ENCODE measurements at places on chromosomes 3 and 15.

- no peak for DNase-seq
Measured at GRCh38 chr3:17357035-17357710, 385.3 kb downstream of the TBC1D5 start.

DNA sequence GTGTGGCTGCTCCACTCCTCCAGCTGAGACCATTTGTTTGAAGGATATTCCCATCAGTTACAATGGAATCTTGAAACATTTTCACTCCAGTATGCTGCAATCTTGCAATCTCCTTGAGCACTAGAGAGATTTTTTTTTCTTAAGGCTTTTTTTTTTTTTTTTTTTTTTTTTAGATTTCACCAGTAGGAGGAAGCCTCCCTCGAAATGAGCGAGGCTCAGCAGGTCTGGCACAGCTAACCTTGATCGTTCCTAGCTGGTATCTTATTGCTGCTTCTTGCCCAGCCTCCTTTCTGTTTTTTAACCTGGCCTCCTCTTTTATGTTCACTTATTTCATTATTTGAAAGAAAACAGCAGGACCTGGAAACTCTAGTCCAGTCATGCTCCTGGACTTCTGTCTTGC, 48.1 kb downstream of the RAP2B start:
- no peak for DNase-seq

GRCh38 chr3:113006359-113007056, 15.7 kb downstream of the GTPBP8 start:
- DNase-seq = no peak

DNA sequence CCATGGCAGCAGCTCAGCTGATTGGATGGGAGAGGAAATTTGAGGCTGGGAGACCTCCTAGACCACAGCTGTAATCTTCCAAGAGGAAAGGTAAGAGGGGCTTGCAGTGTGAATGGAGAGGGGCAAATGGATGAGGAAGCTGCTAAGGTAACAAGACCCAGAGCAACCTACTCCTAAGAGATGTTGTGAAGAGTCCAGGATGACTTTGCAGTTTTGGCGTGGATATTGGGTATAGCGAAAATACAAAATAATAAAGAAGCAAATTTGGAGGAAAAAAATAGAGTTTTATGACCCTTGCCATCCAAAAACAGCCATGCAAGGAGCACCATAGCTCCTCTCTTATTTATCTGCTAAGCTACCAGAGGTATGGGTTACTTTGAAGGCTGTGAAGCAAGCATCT, 186.6 kb downstream of the GREM1 start:
- no peak for DNase-seq

DNA sequence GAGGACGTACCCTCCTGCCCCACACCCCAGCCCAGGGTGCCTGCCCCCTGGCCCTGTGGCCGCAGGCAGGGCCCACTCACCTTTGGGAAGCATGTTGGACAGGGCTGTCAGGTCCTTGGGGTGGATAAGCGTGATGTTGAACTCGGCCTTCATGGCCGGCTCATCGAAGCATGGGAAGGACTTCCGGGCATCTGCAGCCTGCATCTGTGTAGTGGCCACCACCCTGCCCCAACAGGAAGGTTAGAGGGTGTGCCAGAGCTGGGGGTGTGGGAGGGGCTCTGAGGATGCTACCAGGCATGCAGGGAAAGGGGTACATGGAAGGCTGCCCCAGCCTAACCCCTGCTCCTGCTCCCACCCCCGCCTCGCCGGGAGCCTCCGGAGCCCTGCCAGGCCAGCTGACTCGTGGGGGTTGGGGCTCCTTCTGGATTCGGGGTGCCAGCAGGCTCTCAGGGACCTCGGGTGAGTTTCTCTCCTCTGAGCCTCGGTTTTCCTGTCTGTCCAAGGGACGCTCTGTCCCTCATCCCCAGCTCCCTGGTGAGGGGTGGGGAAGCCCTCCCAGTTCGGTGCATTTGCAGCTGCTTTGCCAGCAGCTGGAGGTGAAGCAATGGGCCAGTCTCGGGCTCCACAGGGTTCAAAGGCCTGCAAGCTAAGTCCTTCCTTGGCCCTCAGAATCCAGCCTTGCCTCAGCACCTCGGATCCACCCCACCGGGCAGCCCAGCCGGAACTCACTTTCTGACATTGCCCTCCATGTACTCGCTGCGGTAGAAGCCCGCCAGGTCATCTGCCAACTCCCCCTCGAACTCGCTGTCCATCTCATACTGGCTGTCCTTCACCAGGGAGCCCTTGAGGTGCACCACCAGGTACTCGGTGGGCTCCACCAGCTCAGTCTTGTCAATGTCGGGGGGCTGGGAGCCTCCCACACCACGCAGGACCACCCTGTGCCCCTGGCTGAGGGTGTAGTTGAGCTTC, 9.1 kb downstream of the ANPEP start:
- DNase-seq = no peak
